ENCODE measurements at places on chromosomes 11 and 22. TPM values are rescaled to one million over a fixed set of nuclear protein-coding genes. Genes with fewer than 3 reads are reported as not detected.

DNA sequence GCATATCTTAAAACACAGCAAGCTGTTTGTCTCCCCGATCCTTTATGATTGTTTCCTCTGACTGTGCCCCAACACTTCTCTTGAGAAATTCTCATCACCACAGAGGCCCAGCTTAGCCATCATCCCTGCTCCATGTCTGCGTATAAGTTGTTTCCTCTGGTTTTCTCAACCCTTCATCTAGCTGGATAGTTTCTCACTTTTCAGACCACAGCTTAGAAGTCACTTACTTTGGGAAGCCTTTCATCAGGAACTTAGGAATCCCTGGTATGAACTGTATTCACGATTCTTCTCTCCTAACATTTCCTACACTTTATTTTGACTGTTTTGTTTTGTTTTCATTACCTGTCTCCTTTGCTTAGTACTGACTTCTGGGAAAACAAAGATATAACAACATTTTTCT lies 295.2 kb downstream of the GUCY1A2 start:
- no peak for DNase-seq

DNA sequence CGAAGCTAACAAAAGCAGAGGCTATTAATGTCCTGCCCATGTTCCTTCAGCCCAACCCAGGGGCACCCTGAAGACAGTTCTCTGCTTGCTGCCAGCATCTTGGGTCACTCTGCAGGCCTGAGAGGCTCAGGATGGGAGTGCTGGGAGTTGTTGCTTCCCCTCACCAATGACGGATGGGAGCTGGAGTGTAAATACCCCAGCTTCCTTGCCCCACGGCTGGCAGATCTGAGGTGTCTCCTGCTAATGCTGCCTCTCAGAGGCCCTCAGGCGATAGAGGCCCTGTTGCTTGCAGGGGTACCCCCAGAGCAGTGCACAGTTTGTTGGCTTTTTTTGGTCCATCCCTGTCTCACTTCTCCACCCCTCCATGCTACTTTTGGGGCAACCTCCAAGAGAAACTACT lies 32.9 kb downstream of the IFT27 start:
- DNase-seq: no peak

Gene JRKL
- 8.8 TPM for total RNA-seq

- DNase-seq: no peak
Observed at GRCh38 chr11:33376331-33377310, 119.4 kb downstream of the HIPK3 start.

Gene SMIM35
- not detected for total RNA-seq

GRCh38 chr11:64903291-64903833 lies 13.6 kb downstream of the ATG2A start:
- DNase-seq: no peak

All from kidney epithelial cell (primary cell).